Osteoblast (primary cell): ENCODE measurements at places on chromosomes 16 and 17. TPM values are rescaled to one million over a fixed set of nuclear protein-coding genes. Genes with fewer than 3 reads are reported as not detected.

DNA sequence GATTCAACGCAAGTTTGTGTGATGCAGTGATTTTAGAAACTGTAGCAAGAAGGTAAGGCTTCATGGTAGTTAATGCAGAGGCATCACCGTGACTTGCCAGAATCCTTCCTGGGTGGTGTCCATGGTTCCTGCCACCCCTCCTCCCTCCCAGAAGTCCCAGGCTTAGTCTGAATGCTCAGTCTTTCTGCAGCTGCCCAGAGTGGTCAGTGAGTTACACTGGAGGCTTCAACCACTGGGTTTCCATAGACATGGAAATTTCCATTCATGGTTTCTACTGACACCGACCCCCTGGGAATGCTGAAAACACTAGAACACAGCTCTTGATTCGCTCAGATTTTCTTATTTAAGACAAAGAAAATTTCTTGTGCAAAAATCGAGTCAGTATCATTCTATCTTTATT, 159.4 kb upstream of the HSBP1 start:
- no peak for DNase-seq

The ARHGDIG gene
- total RNA-seq: not detected in 2 replicates

The PRSS21 gene
- total RNA-seq: not detected in 2 replicates

DNA sequence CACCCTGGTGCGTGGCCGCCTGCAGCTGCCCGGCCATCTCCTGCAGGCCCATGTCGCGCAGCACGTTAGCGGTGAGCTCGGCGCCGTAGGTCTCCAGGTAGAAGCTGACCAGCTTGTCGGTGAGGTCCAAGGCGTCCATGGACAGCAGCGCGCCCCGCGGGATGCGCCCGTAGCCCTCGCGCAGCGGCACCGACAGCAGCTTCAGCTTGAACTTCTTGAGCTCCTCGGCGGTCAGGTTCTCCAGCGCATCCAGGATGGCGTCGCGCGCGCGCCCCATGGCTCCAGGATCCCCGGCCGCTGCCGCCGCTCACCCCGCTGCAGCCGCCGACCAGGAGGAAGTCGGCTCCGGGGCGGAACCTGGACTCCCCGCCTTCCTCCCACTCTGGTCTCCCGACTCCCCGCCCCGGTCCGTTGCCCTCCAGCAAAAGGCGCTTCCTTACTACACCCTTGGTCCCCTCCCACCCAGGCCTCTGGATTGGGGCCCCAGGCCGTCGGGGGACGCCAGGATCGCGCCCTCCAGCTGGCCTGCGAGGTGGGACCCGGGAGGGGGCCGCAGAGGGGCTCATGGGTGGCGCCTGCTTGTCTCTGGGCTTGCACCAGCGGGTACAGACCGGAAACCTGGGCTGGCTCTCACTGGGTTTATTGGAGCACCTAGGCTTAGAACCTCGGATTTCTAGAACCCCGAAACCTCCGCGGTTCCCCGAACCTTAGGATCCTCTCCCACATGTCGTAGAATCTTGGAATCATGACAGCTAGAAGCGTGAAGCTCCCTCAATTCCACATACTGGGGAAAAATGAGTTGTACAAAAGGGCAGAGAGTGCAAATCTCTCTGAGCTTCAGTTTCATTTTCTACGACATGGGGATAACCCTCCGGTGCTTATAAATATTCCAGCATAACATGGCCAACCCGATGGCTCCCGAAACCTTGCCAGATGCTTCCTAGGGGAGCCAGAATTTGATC, at the start of gene PYCARD:
PYCARD (minus strand) TSS at position 347 of the 962 bp plus-strand sequence; CDS start at position 277, 70 bp downstream.
- DNase-seq: peak; percentile 94

GRCh38 chr17:61383689-61384201, 15.9 kb upstream of the TBX2 start:
- DNase-seq: peak; percentile 48

The DNAI2 gene
- total RNA-seq: not detected in 2 replicates

GRCh38 chr17:58330538-58330996, 2.0 kb upstream of the TSPOAP1 start:
- DNase-seq: peak; percentile 26

The HOXB7 gene
- total RNA-seq: 0.36 TPM in 1 of 2 replicates, not detected in the other
